ENCODE measurements at places on chromosomes 7 and 10. TPM values are rescaled to one million over a fixed set of nuclear protein-coding genes. Genes with fewer than 3 reads are reported as not detected.

GRM3 gene
- total RNA-seq: 153 TPM

TAS2R41 gene
- not detected for total RNA-seq

ARHGAP19 gene
- total RNA-seq: 13.1 TPM

EEPD1 gene
- total RNA-seq: 33.7 TPM

NUTM2A gene
- 2.3 TPM for total RNA-seq

RBP4 gene
- total RNA-seq: 6.7 TPM

OR2A2 gene
- total RNA-seq: not detected

HABP2 gene
- total RNA-seq: 0.23 TPM

SPDYE9 gene
- not detected for total RNA-seq

LIPF gene
- total RNA-seq: not detected

CCDC71L gene
- total RNA-seq: 25.6 TPM

CLRN3 gene
- not detected for total RNA-seq

SFRP5 gene
- 3.2 TPM for total RNA-seq

TMEM184A gene
- total RNA-seq: under 0.01 TPM

TAS2R5 gene
- 1.8 TPM for total RNA-seq

CCDC172 gene
- total RNA-seq: not detected

WEE2 gene
- 0.23 TPM for total RNA-seq

DNAJC2 gene
- 19.6 TPM for total RNA-seq

SVOPL gene
- 3.0 TPM for total RNA-seq

ANXA11 gene
- total RNA-seq: 5.5 TPM

ADAM12 gene
- total RNA-seq: 8.8 TPM

DPY19L1 gene
- 56.5 TPM for total RNA-seq

PNLIPRP3 gene
- total RNA-seq: not detected

AMZ1 gene
- total RNA-seq: 4.4 TPM

BEND7 gene
- 16.8 TPM for total RNA-seq

FKBP9 gene
- 62.7 TPM for total RNA-seq

Data from diencephalon (tissue), 1 donor.